Central memory CD4-positive, alpha-beta T cell (primary cell): ENCODE measurements at places on chromosomes 6 and 20.
A peak's percentile ranks its signal among the peaks of the same experiment; 100 is the strongest.

GRCh38 chr6:139594333-139594965, 220.0 kb upstream of the CITED2 start:
- DNase-seq: no peak

- DNase-seq: peak; percentile 40
These were observed 612 bp downstream of the ADAT2 start for GRCh38 chr6:143449714-143450452.

- DNase-seq: no peak
These were observed 161.9 kb downstream of the TAF4 start for GRCh38 chr20:61903575-61904340.

- DNase-seq: no peak
These were observed 495.4 kb upstream of the MMS22L start for GRCh38 chr6:97778290-97779038.

DNA sequence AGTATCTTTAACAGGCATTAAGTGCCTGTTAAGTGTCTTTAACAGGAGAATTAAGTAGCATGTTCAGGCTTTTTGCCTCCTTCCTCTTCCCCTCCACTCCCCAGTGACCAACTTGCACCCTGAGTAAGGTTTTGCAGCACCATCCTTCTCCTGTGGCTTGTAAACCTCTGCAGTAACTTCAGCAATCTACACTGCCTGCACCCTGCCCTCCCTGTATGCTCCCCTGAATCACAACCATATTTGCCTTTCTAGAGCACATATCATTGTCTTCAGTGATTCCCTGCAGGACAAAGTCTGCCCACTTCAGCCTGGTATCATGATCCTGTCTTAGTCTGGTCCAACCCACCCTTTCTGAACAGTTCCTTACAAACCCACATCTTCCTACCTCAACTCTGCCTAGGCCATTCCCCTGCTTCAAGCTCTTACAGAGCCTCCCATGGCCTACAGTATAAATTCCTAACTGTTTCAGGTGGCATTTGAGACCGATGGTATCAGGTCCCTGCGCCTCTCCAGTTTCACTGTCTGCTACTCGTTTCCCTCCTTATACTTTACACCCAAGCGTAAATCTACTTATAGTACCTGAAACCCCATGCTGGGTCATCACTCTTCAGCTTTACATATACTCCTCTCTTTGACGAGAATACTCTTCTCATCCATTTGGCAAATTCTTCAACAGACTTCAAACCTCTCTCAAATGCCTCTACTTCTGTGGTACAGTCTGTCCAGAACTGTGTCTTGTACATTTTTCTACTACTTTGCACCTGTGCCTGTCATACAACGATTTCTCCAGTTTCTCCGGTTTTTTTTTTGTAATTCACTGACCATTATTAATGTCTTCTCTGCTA, 69.8 kb downstream of the ZHX3 start:
- DNase-seq: no peak

GRCh38 chr6:17994019-17994418, 6.6 kb upstream of the KIF13A start:
- DNase-seq: no peak

DNA sequence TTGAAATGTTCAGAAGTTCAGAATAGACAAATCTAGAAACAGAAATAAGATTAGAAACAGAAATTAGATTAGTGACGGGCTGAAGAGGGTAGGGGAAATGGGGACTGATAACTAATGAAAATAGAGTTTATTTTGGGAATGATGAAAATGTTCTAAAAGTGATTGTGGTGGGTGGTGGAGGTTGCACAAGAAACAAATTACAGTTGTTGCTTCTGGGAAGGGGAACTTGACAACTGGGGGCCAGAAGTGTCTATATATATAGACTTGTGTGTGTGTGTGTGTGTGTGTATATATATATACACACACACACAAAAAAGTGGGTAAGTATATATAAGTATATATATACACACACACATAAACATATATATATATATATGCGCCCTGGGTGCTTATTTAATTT, 86.5 kb upstream of the RREB1 start:
- no peak for DNase-seq

- no peak for DNase-seq
These were observed 92.7 kb downstream of the IRF4 start for GRCh38 chr6:484086-484745.

DNA sequence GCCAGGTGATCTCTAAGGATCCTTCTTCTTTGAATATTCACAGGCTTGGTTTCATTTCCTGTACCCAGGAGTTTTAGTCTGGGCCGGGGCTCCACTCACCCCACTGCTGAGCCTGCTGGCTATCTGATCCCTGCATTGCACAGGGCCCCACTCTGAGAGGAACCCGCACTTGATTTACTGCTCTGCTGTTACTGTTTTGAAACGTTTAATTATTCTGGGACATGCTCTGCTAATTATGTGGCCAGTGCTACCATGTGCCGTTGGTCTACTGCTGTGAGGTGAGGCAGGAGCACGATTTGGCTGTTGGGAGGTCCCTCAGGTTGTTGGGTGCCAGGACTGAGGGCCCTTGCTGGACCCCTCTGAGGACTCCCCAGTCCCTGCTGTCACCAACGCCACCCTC, 108.7 kb upstream of the SIRPA start:
- DNase-seq: no peak
